ENCODE measurements at places on chromosomes 3 and 15.
A peak's percentile ranks its signal among the peaks of the same experiment; 100 is the strongest.

- DNase-seq = no peak
These were observed 26.6 kb downstream of the USP50 start for GRCh38 chr15:50519740-50520425.

DNA sequence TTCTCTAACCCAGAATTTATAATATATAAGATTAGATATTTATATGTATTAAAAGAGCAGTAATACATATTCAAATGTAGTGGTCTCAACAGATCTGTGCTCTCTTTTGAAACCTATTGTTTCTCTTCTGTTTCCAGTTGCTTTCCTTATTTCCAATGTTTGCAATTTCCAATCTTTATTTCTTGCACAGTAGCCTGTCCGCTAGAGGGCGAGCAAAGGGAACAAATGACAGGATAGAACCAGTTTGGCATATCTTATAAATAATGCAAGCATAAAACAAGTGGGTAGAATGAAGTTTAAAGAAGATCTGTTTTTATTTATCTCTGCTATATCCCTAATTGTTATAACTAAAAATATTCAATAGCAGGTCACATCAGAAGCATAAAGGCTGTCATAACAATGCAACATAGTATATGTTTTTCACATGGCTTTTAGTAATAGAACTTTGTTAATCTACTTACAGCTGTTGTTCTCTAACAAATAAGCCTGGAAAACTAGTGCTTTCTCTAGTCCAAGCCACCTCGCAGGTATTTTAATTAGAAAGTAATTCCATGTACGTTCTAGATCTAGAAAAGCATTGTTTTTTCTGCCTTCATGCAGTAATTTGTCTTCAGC lies 15.1 kb upstream of the TCAIM start:
- peak; percentile 81 for DNase-seq

- no peak for DNase-seq
These were observed 61.9 kb downstream of the CRYBG3 start for GRCh38 chr3:97883736-97884135.

GRCh38 chr3:13371100-13372075 lies 48.7 kb downstream of the NUP210 start:
- peak; percentile 83 for DNase-seq

DNA sequence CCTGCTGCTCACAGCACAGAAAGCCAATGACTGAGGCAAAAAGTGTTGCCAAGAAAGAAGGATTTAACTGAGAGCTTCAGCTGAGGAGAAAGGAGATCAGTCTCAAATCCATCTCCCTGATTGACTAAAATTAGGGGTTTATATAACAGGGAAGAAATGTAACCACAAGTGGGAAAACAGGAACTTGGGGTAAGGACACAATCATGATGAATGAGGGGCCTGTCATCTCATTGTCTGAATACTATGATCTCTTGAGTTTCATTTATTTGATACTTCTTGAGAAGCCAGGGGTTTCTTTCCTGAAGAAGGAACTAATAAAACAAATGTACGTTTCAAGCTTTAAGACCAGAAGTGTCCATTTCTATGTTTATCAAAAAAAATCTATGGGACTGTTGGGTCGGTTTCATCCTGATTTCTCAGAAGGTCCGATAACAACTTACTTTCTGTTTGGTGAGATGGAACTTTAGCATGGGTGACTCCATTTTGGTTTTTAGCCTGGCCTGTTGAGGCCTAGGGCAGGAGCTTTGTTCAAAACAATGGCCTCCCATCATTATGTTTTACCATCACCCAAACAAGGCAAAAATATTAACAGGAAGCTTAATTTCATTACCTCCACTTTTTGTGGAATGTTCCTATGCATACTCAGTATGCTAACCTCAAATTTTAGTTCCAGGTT lies 76.6 kb upstream of the PIAS1 start:
- DNase-seq = no peak

DNA sequence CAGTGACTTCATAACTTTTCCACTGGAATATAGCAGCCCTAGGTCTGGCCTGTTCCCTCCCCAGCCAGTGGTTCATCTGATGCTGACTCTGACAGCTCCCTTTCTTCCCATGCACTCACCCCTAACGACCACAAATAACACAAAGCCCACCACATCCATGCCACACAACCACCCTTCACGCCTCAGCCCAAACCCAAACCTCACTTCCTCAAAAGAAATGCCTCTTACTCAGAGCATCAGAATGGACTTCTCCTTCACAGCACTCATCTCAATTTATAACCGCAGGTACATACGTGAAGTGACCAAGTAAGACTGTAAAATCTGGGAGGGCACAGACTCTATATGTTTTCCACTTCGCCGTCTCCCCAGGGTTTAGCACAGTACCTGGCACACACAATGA lies 1.1 kb downstream of the RBSN start:
- DNase-seq = no peak

DNA sequence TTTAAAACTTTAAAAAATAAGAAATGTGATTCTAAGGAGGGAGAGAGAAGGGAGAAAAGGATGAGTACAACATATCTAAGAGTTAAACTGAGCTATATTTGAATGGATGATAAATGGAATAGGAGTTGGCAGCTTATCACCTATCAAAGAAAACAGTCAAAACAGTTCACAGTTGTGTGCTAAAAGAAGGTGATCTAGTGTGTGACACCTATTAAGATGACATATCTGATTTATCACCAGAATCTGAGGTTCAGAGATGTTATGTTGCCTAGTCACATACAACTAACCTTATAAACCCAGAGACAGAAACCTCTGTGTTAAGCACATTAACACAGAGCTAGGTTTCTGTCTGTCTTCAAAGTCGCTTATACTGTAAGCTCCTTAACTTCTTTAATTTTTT lies 3.0 kb downstream of the ATP13A3 start:
- no peak for DNase-seq

DNA sequence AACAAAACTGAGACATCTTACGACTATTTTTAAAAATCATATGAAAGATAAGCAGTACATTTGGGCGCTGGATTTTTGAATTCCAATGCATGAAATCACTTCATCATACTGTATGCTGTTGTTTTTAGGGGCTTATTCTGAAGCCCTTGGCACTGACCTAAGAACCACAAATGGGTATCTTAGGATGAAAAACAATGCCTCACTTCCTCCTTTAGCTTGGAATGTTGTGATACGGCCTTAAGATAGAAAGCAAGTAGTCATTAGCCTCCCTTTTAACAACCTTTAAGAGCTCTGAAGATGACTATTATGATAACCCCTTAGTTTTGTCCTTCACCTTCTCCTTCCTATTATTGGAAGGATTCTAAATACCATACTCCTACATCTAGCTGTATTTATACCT lies 289.8 kb downstream of the ARPP21 start:
- DNase-seq = no peak

GRCh38 chr3:194340757-194341400 lies 10.2 kb downstream of the CPN2 start:
- DNase-seq = no peak

DNA sequence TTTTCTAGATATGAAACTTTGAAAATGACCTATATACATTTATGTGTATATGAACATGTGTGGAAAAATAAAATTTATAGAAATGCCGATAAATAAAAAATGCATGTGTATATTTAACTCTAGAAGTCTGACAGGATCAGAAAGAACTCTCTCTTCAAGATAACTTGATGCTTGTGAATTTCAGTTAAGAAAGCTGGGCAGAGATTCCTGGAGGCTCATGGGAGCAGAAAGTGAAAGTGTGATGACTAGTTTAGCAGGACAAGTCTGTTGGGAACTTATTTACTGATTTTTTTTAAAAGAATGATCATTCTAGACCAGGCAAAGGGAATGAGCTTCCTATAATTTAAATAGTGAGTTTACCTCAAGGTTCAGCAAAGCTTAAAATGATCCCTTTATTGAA lies 81.5 kb upstream of the KCNAB1 start:
- no peak for DNase-seq

DNA sequence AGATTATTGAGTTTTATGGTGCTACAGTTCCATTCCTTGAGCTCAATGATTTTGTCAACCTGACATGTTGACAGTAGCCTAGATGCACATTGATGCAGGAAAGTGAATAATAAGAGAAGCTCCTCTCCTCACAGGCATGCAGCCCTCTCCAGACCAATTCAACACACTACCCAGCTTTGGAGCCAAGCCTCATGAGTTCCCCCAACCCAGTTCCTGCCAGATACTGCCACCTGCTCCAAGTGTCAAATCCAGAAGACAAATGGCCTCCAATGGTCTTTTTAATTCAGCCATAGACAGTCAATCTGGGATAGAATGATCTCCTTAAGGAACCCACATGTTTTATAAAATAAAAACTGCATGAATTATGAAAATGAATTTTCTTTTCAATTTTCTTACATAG lies 83.7 kb upstream of the ARHGEF3 start:
- no peak for DNase-seq

- DNase-seq = no peak
These were observed 8.3 kb downstream of the POLG start for GRCh38 chr15:89326316-89326715.

GRCh38 chr3:116815831-116816588 lies 106.4 kb downstream of the TUSC7 start:
- no peak for DNase-seq

DNA sequence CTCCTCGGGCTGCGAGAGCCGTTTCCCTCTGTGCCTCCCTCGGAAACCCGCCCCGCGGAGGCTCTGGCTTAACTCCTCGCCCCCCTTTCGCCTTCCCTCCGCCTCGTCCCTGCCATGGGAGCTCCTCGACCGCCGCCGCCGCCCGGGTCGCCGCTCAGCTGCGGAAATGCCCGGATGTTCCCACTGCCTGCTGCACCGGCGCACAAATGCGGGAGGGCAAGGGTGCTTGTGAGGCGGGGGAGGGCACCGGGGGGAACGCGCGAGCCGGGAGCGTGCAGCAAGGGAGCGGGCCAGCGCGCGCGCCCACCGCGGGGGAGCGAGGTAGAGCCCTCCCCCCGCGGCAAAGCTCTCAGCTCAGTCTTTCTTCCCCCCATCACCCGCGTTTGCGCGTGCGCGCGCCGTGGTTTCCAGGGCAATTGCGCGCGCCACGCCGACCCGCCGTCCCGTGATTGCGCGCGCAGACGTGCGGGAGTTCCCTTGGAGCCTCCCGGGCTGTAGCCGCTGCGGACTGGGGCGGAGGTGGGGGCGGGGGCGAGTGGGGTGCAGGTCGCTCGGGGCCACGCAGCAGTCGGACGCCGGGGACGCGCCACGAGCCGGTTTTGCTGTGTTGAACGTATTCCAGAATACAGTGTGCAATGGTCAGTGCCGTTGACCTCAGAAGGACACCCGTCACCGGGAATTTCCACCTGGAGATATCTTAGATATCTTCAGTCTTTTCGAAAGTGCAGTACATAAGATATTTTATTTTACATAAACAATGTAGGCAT lies at the start of gene DMXL2:
Gene DMXL2 (minus strand): TSS at position 168 of the 767 bp plus-strand sequence. CDS start 226 bp downstream, outside the sequence.
- DNase-seq = peak; percentile 93

GRCh38 chr3:162738784-162739183 lies 1242.2 kb downstream of the OTOL1 start:
- DNase-seq = no peak

DNA sequence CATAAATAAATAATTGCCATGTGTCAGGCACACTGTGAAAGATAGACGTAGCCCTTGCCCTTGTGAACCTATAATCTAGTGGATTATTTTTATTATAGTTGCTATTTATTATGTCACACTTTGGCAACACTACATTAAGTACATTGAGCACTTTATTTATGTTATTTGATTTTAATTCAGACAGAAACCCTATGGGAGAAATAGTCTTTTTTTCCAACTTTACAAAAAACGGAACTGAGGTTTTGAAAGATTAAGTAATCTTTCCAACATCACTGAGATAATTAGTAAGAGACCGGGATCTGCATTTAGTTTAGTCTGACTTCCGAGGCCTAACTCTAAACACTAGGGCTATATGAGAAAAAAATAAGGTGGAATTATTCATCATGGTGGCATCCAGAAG lies 2.8 kb upstream of the FILIP1L start:
- DNase-seq = no peak

DNA sequence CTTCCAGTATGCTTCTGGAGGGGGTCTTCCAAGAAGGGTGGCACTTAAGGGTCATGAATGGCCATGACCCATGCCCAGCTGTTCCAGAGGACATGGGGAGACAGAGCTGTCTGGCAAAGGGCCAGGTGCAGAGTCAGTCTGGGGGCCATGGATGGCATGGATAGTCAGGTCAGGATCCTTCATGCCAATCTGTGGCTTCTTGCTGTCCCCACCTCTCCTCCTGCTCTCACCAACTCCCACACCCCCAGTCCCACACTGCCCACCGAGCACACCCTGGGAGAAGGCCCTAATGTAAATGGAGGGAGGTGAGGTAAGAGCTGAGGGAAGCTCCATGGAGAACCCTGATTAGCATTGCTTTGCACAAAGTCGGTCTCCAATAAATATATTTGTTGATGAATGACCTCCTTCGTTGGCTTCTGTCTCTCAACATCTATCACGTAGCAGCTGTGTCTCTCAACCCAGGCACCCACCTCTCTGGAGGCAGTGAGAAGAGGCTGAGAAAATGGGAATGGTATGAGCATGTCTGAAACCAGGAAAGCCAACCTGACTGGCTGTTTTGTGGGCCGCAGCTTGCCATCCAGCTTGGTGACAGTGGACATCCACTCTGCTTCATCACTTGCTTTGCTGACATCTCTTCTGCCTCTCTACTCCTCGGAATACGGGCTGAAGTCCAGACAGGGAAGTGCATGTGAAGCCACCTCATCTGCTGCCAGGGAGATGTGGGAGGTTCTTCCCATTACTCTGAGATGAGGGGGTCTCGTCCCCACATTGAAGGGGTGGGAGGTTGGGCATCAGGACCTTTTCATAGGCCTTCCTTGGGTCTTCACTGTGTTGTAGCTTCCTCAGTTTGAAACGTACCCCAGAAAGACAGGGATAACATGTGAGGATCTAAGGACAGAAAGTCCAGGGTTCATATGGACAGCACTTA lies 37.7 kb upstream of the RAB6B start:
- no peak for DNase-seq

DNA sequence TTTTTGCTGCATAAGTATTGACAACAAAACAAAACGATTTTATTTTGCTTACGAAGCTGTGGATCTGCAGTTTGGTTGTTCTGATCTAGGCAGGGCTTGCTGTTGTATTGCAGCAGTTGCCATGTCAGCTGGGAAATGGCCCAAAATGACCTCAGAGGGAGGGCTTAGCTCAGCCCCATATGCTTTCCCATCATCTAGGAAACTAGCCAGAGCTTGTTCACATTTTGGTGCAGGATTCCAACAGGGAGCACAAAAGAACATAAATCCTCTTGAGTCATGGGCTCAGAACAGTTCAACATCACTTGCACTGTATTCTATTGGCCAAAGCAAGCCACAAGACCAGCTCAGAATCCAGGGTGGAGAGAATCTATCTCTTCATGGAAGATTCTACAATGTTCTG lies 42.2 kb upstream of the ROBO2 start:
- peak; percentile 91 for DNase-seq

DNA sequence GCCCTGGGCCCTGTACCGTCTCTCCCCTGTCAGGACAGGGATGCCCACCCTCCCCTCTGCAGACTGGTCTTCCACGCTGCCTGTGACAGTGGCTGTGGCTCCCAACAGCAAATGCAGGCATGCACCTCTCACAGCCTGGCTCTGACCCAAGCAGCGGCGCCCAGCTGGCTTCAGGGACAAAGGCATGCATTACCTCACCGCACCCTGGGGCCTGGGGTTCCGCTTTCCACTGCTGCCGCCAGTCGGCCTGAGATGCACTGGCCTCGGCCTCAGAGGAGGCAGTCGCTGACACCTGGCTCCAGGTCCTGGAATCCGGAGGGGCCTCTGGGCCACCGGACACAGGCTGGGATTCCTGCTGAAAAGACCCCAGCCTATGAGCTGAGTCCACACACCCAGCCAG lies 70.3 kb downstream of the SCN5A start:
- no peak for DNase-seq

All from G401 (cell line).